Sigmoid colon (tissue), 7 donors: ENCODE measurements at places on chromosomes 5 and 9. TPM values are rescaled to one million over a fixed set of nuclear protein-coding genes. Genes with fewer than 3 reads are reported as not detected.

The SPARC gene
- polyA plus RNA-seq: 70.9 TPM

The DMRTA1 gene
- polyA plus RNA-seq: 0.20 TPM

The PTPN3 gene
- polyA plus RNA-seq: 14.4 TPM

The C9orf50 gene
- 0.03 TPM for polyA plus RNA-seq

The PCDHB4 gene
- polyA plus RNA-seq: 0.57 TPM

The GDA gene
- polyA plus RNA-seq: 22.8 TPM

The ANXA2R gene
- polyA plus RNA-seq: 1.8 TPM

The PCDHB10 gene
- polyA plus RNA-seq: not detected

The RIC1 gene
- 3.0 TPM for polyA plus RNA-seq

The NUTM2G gene
- polyA plus RNA-seq: not detected

The FOXD4L3 gene
- not detected for polyA plus RNA-seq

The ADAMTSL1 gene
- 1.4 TPM for polyA plus RNA-seq

The DUSP1 gene
- polyA plus RNA-seq: 99.9 TPM

The PALM2AKAP2 gene
- 0.60 TPM for polyA plus RNA-seq

The WDR31 gene
- 1.8 TPM for polyA plus RNA-seq

The MELK gene
- 10.8 TPM for polyA plus RNA-seq

The MYOT gene
- polyA plus RNA-seq: 5.8 TPM

The KCTD16 gene
- not detected for polyA plus RNA-seq

The FOXD4L4 gene
- 0.07 TPM for polyA plus RNA-seq

The SAXO1 gene
- polyA plus RNA-seq: 0.01 TPM

The LRRTM2 gene
- not detected for polyA plus RNA-seq

The DAP gene
- polyA plus RNA-seq: 78.5 TPM

The XRCC4 gene
- polyA plus RNA-seq: 10.8 TPM

The CKMT2 gene
- polyA plus RNA-seq: 6.0 TPM

The SLC2A6 gene
- 1.2 TPM for polyA plus RNA-seq

The NPR3 gene
- 0.23 TPM for polyA plus RNA-seq

The PCDHB7 gene
- not detected for polyA plus RNA-seq

The DMXL1 gene
- 6.7 TPM for polyA plus RNA-seq

The ABCA1 gene
- 7.4 TPM for polyA plus RNA-seq

The HTR4 gene
- 4.2 TPM for polyA plus RNA-seq

The PCDHB14 gene
- polyA plus RNA-seq: 1.0 TPM

The SLF1 gene
- 2.3 TPM for polyA plus RNA-seq

The PCDHA9 gene
- 0.01 TPM for polyA plus RNA-seq

The FOXD4L6 gene
- not detected for polyA plus RNA-seq

The FBP1 gene
- polyA plus RNA-seq: 48.8 TPM

The SECISBP2 gene
- 33.5 TPM for polyA plus RNA-seq

The COL5A1 gene
- 4.4 TPM for polyA plus RNA-seq

The PRXL2C gene
- 2.5 TPM for polyA plus RNA-seq

The LCN9 gene
- polyA plus RNA-seq: not detected

The JAKMIP2 gene
- polyA plus RNA-seq: not detected

The AFAP1L1 gene
- 0.23 TPM for polyA plus RNA-seq

The PRPF4 gene
- 9.0 TPM for polyA plus RNA-seq

The TMEM174 gene
- not detected for polyA plus RNA-seq

The BSPRY gene
- polyA plus RNA-seq: 21.8 TPM

The PITX1 gene
- 6.0 TPM for polyA plus RNA-seq

The CDC20B gene
- polyA plus RNA-seq: not detected

The NMUR2 gene
- polyA plus RNA-seq: not detected

The OLFM1 gene
- 13.6 TPM for polyA plus RNA-seq

The LRRC8A gene
- polyA plus RNA-seq: 25.2 TPM

The KIF20A gene
- polyA plus RNA-seq: 1.8 TPM

The ARID3C gene
- 0.06 TPM for polyA plus RNA-seq

The ACSL6 gene
- not detected for polyA plus RNA-seq

The TTC33 gene
- polyA plus RNA-seq: 11.6 TPM
